ENCODE measurements at places on chromosomes 6 and 20.
A peak's percentile ranks its signal among the peaks of the same experiment; 100 is the strongest.

DNA sequence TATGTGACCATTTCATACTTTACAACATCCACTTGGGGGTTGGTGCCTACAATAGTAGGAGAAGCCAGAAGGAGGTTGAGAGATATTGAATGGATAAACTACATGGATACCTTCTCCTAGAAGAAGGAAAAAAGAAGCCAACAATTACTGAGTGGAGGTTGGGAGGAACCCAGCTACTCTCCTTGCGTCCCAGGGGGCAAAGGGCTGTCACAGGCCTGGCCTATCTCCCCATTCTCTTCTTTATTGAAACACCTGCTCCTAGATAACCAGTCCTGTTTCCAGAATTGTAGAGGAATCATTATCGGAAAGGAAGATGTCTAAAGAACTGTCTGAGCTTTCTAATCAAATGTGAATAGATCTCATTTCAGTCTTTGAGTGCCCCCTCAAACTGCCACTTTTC lies 115.1 kb downstream of the MAP7 start:
- DNase-seq: no peak

DNA sequence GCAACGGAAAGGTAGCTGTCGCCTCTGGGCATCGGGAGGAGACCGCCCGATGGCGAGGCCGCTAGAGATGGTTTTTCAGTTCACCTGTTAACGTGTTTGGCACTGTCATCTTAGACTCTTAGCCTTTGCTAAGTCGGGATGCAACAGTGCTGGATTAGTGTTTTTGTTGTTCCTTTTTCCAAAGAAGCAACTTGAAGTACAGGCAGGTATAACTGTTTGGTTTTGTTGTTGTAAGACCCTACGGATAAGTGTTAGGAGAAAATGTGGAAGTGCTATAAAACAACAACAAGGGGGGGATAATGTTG lies 723 bp downstream of the MANEA start:
- DNase-seq: no peak

DNA sequence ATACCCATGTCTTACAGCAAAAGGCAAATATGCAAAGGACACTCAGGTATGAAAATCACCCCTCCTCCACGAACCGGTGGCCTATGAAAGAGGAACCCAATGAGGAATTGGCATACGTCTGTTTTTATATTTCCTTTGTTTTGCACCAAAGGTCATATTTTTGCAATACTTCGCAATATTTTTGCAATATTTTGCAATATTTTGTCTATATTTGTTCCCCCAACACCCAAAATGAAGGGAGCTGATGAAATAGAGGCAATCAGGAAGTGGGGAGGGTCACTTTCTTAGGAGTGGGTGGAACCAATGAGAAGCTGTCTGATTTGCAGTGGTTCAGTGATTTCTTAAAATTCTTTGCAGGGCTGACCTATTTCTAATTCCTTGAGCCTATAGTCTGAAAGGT lies 296.8 kb upstream of the TSHZ2 start:
- no peak for DNase-seq

DNA sequence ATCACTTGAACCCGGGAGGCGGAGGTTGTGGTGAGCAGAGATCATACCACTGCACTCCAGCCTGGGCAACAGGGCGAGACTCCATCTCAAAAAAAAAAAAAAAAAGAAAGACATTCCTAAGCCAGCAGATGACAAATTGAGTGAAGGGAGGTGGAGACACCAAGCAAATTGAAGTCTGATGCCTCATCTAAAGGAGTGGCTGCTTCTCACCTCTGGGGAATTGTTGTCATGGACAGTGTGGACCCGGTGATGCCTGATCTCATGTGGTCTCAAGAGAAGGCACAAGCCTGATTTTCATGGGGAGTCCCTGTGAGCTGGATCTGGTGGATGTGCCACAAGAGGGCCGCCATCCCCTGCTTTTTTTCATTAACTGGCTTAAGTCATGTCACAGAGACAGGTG lies 272.0 kb downstream of the ZNF217 start:
- DNase-seq: no peak

DNA sequence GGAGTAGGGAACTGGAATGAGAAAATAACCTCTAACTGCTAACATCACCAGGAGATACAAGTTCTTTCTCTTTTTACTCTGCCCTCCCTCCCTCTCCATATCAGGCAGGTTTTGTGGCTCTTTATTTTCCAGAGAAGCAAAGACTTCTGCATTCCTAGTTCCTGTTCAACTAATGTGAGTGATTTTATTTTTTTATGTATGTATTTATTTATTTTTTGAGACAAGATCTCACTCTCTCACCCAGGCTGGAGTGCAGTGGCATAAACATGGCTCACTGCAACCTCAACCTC lies 6.0 kb upstream of the IER3 start:
- no peak for DNase-seq

DNA sequence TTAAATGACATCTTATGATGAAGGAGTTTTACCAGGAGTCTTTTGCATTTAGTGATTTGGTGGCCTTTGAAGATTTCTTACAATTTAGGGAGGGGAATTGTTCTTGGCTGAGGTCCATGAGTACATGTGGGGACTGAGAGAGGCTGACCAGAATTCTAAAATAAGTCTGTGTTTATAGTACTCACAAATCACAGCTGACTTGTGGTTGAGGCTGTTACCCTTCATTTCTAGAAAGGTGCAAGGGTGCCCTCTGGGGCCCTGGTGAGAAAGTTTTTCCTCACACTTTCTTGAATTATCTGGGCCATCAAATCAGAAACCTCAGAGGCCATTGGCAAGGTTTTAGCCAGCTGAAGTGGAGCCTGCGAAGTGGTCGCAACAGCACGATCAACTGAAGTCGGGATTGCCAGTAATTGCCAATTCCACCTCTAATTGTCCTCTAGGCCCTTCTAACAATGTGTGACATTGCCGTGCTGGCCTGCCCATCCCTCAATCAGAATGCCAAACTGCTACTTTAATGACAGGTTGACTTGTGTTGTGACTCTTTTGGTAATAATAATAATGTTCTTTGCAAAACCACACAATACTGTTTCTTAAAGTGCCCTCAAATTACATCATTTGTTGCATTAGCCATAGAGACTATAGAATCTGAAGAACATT lies 221.6 kb downstream of the OGFRL1 start:
- DNase-seq: no peak

- no peak for DNase-seq
Observed at GRCh38 chr6:89711801-89712200, 73.3 kb upstream of the LYRM2 start.

- peak; percentile 66 for DNase-seq
Observed at GRCh38 chr20:327186-328026, 2.1 kb downstream of the SOX12 start.

- DNase-seq: no peak
Observed at GRCh38 chr20:1622450-1622849, 2.6 kb upstream of the SIRPB1 start.

DNA sequence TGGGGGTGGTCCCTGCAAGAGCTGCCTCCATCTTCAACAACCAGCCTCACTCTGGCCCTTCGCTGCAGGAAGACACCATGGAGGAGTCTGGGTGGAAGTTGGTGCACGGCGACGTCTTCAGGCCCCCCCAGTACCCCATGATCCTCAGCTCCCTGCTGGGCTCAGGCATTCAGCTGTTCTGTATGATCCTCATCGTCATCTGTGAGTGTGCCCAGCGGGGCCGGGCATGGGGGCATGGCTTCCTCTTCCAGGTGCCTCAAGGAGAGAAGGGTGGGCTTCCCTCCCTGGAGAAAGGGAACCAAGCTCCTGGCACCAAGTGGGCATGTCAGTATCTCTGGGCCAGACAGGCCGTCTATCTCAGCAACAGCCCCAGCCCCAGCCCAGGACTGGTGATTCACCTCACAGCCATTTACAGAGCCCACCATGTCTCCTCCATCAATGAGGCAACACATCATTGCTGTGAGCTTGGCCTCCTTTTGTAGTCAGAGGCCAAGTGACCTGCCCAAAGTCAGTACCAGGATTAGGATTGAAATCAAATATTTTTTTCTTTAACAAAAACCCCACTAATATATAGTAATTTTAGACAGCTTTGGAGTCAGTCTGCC lies 40.2 kb downstream of the TM9SF4 start:
- no peak for DNase-seq

DNA sequence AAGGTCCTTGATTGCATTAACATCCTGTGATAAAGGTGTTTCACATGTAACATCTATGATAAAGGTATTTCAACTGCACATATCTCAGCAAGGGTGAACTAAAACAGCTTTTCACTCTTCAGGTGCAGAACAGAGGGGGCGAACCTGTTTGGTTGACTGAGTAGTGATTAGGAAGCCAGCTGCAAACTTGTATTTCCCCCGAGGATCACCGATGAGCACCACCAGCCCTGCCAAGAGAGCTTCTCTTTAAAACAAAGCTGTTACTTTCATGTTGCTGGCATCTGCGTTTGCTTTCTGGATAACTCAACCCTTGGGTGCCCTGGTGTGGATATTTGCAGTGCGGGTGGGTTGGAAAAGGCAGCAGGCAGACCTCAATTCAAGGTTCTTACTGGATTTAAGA lies 39.6 kb downstream of the JAG1 start:
- DNase-seq: no peak

DNA sequence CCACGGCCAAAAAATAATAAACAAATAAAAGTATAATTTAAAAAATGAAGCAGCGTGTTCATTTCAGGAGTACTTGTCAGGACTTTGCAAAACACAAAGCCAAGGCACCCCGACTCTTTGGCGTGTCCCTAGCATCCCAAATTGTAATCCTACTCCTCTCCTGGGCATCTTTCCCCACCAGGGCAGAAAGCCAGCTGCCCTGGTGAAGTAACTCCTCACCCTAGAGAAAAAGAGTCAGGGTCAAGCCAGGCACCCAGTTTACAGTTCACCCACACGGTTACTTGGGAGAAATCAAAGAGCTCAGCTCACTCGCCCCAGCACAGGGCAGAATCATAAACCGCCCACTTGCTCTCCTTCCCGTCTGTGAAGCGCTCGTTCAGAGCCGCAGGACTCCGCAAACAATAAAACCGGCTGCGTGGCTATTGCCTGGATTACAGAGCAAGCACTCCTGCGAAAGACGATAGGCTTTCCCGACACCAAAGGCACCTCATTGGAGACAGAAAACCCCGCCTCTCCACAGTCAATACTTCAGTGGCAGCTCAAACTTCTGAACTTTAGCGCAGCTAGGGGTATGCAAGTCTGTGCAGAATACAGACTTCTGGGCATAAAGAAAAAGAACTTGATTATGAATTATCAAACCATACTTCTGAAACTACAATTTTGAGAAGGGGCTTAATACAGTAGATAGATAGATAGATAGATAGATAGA lies 73.0 kb upstream of the NHSL1 start:
- DNase-seq: no peak

DNA sequence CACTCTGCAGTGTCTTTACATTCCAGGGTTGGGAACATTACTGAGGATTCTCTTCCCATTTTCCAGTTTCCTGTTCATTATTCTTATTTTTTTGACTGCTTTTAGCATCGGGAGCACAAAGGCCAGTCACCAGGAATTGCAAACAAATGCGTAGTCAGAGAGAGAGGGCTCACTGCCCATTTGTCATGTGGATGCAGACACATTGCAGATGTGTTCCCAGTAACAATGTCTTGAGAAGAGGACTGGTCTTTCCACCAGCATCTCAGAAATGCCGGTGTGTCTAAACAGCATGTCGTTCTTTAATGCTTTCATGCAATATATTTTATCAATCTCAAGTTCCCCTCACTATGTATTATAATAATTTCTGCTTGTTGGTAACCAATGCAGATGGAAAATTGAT lies 952 bp upstream of the TAAR6 start:
- DNase-seq: no peak

GRCh38 chr20:63580796-63581461 lies 6.9 kb upstream of the HELZ2 start:
- peak; percentile 63 for DNase-seq

GRCh38 chr20:58824843-58825242 lies 25.9 kb downstream of the GNAS-AS1 start:
- DNase-seq: no peak

DNA sequence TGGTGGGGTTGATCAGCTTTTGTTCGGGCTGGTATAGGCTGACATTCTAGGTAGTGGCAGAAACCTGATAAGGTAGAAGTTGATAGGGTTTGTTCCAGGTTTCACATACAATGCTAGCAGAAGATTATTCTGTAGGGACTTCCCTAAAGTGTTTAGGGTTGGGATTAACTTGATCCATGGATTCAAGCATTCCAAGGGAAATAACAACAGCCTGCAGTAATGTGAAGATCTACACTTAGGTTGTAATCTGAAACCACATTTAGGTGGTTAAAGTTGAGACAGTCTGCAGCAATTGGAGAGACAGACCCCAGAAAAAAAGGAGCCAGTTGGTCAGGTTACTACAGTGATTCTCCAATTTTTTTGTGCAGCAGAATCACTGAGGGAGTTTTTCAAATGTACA lies 56.1 kb downstream of the GJA1 start:
- no peak for DNase-seq

- no peak for DNase-seq
Observed at GRCh38 chr6:38476888-38477287, 162.8 kb downstream of the BTBD9 start.

- DNase-seq: no peak
Observed at GRCh38 chr20:33372993-33373441, 28.3 kb downstream of the CDK5RAP1 start.

DNA sequence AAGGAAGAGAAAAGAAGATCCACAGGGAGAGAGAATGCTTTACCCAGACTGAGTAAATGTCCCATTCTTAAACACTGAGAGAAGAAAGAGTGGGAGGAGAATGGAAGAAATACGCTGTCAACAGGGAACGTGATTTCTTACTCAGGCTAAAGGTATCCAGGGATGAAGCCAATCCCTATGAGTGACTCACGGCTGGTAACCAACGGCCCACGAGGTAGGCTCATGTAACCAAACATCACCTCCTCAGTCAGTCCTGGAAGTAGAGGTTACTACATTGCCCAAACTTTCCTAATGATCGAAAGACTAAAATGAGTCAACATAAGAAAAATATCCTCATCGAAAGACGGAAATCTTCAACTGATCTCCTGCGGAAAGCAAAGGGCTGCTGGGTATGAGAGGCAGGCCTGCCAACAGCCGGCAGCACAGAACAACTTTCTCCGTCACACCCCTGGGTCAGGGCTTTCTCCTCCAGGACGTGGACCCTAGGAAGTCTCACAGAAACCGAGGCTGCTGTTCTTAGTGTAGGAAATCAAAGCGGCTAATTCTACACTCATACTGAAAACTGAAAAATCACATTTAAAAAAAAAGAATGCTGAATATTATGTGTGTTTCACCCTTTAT lies 292.6 kb downstream of the GMDS start:
- DNase-seq: no peak

GRCh38 chr6:129832299-129832698 lies 28.8 kb downstream of the TMEM244 start:
- no peak for DNase-seq

- no peak for DNase-seq
Observed at GRCh38 chr6:146984251-146984924, 219.8 kb upstream of the STXBP5 start.

DNA sequence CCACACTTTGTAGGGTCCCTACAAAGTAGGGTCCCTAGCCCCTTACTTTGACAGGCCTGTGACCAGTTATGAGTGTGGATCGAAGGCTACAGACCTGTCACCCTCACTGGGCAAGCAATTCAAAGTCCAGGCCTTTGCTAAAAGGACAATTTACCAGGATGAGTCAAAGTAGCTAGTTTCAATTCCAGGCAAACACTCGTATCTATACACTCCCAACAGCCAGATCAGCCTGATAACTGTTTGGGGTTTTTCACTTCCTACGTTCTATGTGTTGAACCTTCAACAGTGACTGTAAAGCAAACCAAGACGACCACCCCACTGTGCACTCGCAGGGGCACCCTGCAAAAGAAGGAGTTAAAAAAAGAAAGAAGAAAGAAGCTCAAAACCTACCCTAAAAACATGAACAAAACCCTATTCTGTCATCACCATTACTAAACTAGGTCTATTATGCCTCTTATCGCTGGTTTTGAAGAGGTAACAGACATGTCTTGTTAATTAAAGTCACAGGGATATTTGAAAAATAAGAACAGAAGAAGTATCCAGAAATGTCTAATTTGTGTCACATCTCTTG lies 3.2 kb downstream of the GFOD1 start:
- no peak for DNase-seq
